ENCODE measurements at places on chromosomes 4 and X.

DNA sequence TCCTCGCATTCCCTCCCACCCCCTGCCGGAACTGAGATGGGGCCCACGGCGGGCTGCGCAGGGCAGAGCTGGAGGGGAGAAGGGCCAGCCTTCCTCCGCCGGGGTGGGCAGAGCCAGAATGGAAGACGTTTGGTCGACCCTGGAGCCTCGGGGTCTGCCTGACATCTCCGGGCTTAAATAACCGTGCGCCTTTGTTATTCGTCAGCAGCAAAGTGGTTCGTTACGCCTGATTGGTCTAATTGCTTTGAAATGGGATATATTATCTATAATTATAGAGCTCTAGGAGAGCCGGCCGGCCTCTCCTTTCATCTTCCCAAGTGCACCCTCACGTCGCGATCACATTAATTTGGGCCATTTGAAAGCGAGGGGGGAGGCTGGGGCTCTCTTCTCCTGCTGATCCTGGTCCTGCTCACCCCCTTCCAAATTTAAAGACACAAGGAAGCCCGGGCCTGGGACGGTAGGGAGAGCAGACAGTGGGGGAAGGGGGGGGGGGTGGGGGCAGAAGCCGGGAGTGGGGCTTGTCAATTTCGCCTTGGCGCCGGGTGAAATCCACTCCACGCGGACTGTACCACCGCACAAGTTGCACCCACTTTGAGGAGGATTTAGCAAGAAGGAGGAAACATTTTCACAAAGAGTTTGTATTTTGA, 4.7 kb upstream of the MSX1 start:
- DNase-seq = peak; percentile 79

- DNase-seq = no peak
Observed at GRCh38 chr4:155766622-155767021, 7.8 kb downstream of the GUCY1B1 start.

DNA sequence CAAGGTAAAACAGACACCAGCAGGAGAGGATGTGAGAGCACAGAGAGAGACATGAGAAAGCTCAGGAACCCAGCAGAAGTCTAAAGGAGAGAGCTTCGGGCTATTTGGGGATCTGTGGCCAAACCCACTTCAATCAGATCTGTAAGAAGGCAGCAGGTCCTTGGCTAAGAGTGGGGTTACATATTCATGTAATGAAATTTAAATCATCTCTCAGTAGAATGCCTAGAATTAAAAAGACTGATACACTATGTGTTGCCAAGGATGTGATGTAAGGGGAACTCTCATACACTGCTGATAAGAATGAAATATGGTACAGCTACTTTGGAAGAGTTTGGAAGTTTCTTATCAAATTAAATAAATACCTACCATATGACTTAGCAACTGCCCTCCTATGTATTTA, 35.8 kb downstream of the PDE5A start:
- DNase-seq = no peak

DNA sequence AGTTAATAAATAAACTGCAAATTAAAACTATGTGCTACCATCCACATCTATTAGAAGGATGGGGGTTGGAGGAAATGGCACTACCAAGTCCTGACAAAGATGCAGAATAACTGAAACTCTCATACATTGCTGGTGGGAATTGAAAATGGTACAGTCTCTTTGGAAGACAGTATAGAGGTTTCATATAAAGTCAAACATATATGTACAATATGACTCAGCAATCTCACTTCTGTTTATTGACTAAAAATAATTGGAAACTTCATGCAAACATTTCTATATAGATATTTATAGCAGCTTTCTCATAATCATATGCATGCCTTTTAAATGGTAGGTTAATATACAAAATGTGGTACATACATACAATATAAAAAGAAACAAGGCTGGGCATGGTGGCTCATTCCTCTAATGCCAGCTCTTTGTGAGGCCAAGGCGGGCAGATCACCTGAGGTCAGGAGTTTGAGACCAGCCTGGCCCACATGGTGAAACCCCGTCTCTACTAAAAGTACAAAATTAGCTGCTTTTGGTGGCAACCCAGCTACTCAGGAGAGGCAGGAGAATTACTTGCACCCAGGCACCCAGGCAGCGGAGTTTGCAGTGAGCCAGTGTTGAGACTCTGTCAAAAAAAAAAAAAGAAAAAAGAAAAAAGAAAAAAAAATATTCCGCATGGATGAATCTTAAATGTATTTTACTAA, 225.0 kb upstream of the CXXC4 start:
- DNase-seq = no peak

DNA sequence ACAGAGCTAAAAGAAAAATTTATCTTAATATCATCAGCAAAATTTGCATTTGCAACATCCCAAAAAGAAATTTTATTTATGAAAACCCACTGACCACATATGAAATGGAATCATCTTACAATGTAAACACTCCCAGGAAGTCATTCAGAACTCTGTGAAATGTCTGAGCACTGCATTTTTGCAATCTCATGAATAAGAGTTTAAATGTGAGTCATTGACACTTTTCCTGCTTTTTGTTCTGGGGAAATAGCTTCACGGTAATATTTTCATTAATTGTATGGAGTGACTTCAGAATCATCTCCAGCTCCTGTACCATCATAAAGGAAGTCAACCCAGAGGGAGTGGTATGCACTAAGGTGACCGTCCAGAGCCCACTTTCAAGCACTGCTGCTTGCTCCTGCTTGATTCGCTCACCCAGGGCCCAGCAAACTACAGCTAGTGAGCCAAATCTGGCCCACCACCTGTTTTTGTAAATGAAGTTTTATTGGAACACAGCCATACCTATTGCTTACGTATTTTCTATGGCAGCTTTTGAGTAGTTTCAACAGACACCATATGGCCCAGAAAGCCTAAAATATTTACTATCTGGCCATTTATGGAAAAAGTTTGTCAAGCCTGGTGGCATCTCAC, 17.2 kb downstream of the EDNRA start:
- DNase-seq = no peak

DNA sequence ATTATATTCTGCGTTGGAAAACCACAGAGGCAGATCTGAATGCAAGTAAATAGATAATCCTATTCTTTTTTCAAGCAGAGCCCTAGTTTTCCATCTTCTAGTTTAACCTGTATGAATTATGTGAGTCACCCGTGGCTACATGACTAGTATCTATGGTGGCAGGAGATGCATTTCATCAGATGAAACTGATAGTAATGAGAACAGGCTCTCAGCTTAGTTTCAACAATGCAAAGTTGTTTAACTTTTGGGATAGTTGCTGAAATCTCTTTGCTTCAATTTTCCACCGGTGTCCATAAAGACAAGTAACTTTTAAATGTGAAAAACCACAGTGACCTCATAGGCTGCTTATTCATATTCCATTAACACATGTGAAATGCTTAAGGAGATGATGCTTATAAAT, 1317.4 kb upstream of the TENM3 start:
- no peak for DNase-seq

DNA sequence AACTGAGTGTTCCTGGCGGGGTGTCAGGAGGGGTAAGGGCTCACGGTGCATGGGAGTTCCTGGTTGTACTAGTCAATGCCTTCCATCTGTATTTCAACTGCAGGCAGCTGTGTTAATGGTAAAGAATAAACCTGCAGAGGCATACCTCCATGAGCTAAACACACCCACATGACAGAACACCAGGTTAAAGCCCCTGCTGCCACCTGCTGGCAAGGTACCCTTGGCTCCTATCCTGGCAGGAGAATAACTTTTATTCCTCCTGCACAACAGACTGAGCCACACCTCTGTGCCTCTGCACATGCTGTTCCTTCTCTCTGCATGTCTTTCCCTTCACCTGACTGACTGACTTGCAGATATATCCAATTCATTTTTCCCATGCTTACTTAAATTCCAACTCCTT, 11.1 kb downstream of the ITIH6 start:
- no peak for DNase-seq

DNA sequence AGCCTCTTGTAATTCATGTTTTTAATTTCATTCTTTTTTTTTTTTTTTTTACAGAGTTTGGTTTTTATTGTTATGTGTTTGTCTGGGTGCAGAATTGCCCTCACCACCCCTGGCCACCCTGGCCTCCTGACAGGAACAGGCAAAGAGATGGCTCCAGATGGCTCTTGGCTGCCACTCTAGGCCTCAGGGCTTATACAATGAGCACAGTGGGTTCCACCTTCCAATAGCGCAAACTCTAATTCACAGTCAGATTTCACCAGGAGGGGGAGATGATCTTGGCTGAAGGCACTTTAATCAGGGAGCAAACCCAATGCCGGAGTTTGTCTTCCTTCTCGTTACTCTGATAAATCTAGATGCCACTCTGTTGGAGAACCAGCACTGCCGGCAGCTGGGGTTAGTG, 24.8 kb downstream of the CPE start:
- peak; percentile 13 for DNase-seq

GRCh38 chr4:156568484-156568883, 403.1 kb downstream of the PDGFC start:
- no peak for DNase-seq

DNA sequence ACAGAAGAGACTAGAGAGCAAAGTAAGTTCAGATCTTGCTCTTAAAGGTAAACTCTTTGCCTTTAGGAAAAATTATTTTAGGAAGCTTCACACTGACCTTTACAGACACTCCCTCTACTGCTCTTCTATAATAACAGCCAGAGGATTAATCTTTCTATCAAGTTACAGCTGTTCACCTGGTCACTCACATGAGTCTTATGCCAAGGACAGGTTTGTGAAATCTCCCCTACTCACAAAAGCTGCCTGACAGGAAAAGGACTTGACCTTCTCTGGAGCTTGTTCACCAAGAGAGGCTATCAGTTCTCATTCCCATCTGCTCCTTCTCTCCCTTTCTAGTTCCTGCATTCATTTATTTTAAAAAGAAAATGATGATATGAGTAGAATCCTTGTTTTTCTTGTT, 117.3 kb downstream of the C4orf51 start:
- no peak for DNase-seq

DNA sequence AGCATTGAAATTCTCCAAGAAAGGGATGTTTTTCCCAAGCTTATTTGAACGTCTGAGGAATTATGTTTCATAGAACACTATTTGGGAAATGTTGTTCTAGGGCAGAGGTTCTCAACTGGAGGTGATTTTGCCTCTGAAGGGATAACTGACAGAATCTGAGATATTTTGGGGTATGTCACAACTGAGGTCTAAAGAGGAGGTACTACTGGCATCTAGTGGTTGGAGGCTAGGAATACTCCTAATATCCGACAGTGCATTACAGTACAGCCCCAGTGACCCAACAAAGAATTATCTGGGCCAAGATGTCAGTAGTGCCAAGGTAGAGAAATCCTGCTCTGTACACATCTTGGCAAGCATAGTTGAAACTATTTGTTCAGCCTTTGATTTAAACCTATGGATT, 6.4 kb downstream of the HSPA4L start:
- DNase-seq = no peak

GRCh38 chr4:82423245-82424054, 6.8 kb downstream of the HNRNPDL start:
- no peak for DNase-seq

DNA sequence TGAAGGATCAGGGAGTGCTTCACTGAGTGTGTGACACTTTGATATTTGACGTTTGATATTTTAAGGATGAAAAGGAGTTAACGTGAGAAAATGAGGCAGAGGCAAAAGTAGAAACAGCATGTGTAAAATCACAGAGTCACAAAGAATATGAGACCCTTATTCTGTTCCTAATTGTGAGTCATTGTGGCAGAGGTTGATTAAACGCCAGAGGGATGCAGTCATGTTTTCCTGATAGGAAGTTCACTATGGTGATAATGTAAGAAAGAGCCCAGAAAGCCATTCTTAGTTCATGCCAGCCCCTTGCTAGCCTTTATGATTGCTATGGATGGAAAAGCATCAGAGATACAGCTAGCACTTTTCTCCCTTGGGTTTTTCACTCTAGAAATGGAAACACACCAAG, 33.5 kb upstream of the IGSF1 start:
- DNase-seq = no peak

- DNase-seq = no peak
Observed at GRCh38 chr4:73732759-73733431, 7.5 kb upstream of the CXCL8 start.

- DNase-seq = no peak
Observed at GRCh38 chr4:41060352-41061334, 153.7 kb downstream of the APBB2 start.

- DNase-seq = no peak
Observed at GRCh38 chr4:30821859-30822612, 101.9 kb downstream of the PCDH7 start.

DNA sequence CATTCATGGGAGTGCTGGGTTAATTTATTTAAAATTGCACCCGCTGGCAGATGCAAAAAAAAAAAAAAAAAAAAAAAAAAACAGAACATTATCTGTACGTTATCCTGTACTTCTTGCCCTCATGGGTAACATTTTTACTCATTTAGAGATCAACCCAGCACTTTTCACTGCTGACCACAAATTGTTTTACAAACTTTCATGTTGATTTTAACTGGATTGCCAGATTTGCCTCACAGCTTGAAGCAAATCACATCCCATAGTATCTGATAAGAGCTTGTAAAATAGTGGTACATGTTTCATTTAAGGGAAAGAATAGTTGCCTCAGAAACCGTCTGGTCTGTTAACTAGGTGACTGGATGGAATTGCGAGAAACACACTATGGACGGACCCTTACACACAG, 640.8 kb downstream of the TRIML1 start:
- DNase-seq = no peak

DNA sequence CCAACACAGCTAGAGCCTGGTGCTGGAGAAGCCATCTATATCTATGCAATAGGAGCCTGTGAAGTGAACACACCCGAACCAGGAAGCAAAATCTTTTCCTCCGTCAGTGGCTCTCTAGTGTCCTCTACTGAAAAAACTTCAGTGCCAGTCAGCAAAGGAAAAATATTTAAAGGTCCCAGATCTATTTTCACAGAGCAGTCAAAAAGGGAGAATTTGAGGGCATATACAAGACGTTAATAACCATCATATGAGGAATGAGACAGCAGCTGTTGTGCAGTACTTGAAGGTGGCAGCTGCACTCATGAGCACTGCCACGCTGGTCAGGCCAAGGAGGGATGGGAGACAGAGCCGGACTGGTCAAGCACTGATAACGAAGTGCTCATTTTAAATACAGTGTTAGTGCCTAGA, 14.4 kb downstream of the MCUB start:
- DNase-seq = no peak

GRCh38 chr4:8039853-8040252, 100.2 kb upstream of the AFAP1 start:
- DNase-seq = no peak

GRCh38 chr4:42642101-42642797, 14.7 kb downstream of the ATP8A1 start:
- no peak for DNase-seq

GRCh38 chr4:28310926-28311325, 1450.3 kb downstream of the STIM2 start:
- no peak for DNase-seq
